ENCODE measurements at places on chromosomes 11 and 22.
A peak's percentile ranks its signal among the peaks of the same experiment; 100 is the strongest.

DNA sequence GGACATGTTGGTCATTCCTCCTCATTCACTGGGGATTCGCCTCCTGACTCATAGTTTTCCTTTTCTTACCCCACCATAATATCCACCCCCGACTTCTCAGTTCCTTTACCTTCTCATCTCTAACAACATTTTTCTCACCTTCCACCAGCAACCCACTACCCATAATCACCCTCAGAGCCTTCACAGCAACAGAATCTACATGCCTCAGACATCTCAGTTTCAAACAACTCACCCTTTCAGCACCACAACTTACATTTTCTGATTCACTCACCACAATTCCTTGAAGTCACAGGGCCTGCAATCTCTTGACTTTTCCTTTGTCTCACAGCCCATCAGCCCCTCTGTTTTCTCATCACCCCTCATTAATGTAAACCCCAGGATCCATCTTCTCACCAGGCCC, 2.3 kb upstream of the MTNR1B start:
- DNase-seq: no peak

GRCh38 chr22:35821654-35822053, 104.0 kb downstream of the APOL5 start:
- DNase-seq: no peak

DNA sequence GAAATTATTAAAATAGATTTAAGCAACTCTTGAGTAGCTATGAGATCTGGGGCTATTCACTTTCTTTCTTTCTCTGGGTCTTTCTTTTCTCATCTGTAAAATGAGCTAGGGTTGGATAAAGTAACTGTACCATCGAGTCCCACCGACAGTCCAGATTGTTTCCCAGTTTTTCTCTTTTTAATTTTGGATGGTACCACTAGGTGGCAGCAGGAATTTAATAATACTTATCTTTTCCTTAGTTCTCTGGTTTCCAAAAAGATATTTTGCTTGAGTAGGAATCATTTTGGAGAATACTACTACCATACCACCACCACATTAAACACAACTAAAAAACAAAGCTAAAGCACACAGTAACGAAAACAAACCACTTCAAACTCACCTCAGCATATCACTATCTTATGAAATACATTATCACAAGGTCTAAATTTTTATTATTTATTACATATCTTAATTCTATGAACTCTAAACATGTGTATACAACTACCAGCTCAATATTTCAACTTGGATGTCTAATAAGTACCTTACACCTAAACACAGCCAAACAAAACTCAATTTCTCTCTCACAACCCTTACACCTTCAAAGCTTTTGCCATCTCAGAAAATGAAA, 584.0 kb downstream of the KCNA4 start:
- DNase-seq: no peak

DNA sequence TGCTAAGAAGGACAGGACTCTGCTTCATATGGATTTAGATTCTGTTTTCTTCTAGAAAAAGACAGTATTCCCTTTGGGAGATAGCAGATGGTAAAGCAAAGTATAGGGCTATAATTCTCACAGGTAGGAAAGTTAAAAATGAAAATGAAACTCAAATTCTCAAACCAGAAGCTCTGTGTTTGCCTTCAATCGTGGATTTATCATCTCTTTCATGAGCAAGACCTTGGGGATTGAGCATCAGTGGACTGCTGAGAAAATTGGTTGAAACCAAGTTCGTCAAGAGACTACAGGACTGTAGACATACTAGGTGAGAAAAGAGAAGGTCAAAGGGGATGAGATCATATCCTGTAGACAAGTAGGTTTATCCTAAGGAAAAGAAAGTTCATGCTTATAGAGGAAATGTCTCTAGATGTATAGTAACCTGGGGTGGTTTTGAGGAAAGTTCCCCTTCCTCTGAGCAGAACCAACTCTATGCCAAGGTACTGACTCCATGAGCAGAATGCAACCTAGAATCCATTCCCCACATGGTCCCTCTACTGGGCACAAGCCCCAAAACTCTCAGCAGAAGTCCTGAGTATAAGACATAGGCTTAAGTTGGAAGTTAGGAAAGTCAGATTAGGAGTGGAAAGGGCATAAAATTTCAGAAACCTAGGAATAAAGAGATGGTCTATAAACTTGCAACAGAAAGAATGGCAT, 46.5 kb downstream of the SLC5A12 start:
- DNase-seq: no peak

GRCh38 chr11:67605231-67606011, 1.3 kb upstream of the NDUFV1 start:
- DNase-seq: no peak

DNA sequence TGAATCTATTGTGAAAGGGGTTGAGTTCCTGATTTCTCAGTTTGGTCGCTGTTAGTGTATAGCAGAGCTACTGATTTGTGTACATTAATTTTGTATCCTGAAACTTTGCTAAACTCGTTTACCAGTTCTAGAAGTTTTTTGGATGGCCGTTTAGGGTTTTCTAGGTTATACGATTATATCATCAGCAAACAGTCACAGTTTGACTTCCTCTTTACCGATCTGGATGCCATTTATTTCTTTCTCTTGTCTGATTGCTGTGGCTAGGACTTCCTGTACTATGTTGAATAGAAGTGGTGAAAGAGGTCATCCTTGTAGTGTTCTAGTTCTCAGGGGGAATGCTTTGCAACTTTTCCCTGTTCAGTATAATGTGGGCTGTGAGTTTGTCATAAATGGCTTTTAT, 24.6 kb upstream of the OOSP4B start:
- DNase-seq: no peak

DNA sequence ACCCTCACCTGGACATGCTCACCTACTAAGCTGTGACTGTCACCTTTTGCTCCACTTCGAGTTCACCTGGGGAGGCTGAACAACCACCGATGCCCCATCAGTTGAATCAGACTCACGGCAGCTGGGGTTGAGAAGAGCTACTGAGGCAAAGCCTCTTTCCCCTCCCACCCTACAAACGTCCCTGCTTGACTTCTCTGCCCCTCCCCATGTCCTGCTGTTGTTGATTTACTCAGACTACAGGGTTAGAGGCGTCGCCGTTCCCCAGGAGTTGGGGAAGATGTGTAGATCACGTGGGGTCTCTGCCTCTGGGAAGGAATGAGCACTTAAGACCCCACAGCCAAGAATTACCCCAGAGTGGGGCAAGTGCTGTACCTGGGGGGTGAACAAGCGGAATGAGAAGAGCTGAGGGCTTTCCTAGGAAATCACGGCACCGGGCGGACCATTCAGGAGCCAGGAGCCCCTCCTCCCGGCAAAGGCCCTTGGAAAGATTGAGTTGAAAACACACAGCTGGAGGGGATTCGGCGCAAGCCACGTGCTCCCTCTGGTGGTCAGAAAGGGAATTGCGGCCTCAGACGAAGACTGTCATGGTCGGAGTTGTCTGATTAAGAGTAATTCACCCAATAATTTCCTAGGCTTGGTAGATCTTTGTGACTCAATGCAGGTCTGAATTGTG, 7.0 kb downstream of the FXYD2 start:
- peak; percentile 48 for DNase-seq

DNA sequence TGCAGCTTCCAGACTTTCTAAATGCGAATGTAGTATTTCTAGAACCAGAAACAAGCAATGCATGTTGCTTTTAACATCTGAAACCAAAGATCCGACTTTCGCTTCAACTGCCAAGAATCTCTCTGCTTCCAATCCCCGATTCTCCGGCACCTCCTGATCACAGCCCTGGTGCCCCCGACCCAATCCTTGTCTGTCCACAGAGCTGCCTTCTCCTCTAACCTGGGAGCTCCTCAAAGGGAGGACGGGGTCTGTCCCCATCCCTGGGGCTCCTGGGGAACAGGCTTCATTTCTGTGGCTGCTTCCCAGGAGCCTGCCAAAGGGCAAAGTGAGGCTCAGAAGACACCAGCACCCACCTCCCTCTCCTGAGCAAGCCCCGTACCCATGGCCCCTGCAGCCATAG, 521 bp downstream of the ALDH3B2 start:
- no peak for DNase-seq

DNA sequence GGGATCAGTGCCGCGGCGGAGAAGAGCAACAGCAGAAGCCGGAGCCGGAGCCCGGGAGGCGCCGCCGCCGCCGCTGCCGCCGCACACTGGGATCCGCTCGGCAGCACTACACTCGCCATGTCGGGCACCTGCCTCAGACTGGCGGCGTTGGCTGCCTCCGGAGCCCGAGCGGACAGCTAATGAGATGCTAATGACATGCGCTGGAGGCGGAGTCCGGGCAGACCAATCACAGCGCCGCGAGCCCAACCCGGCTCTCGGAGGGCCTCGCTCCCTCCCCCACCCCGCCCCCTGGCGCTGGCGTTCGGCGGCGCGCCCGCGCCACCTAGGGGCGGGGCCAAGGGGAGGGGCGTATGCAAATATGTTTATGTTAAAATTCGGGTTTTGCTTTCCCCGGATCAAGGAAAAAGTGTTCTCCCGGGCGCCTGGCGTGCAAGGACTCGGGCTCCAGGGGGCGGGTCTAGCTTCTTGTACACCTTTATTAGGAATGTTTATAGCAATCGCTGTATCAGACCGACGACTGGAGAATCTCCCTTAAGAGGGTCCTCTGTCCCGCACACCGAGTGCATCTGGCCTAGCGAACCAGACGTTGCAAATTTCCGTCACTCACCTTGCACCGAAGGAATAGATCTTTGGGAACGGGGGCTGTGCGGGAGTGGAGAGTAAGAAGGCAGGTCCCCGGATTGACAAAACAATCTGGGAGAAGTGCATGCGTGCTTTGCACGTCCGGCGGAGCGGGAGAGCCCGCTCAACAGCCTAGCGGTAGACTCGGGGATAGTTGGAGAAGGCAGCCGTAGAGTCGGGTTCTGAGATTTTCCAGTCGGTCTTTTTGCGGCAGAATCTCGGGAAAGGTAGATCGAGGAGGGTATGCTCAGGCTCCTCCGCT, at the start of gene CADM1:
Gene CADM1 (minus strand): TSS at position 140 of the 883 bp plus-strand sequence.
- DNase-seq: peak; percentile 95

DNA sequence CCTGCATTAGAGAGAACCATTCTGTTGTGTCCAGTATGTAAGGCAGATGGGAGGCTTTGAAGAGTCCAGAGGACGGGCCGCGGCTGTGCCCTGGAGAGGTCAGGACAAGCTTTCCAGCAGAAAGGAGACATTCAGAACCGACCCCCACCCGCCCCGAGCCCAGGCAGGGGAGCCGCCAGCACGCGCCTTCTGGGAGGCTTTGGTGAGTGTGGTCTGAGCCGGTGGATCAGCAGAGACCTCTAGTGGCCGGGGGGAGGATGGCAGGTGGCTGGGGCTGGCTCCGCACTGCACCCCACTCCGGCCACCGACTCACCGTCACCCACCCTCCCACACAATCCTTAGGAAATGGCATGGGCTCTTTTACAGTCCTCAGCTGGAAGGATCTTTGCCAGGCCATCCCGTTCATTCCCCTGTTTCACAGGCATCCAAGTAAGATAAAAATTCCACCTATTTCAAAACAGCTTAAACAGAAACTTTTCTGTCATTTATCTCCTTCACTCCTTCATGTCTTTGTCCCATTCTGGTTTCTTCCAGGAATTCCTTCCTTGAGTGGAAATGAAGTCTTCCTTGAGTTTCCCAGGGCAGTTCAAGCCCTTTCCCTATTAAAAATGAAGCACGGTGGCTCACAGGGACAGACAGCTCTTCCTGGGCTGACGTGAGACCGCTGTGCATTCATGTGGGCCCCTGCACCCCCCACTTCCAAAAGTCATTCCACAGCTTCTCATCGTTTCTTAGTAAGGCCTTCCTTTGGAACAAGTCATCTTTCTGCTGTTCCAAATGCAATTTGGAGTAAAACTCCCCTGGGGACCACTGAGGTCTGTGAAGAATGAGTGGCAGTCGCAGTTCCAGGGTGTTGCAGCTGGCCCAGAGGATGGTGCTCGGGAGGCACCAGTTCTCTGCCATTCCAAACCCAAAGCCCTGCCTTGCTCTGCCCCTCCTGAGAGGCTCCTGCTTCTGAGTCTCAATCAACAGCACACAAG, 91.0 kb downstream of the FEZ1 start:
- DNase-seq: no peak

GRCh38 chr11:65185869-65186341, 4.2 kb downstream of the CAPN1 start:
- DNase-seq: no peak

DNA sequence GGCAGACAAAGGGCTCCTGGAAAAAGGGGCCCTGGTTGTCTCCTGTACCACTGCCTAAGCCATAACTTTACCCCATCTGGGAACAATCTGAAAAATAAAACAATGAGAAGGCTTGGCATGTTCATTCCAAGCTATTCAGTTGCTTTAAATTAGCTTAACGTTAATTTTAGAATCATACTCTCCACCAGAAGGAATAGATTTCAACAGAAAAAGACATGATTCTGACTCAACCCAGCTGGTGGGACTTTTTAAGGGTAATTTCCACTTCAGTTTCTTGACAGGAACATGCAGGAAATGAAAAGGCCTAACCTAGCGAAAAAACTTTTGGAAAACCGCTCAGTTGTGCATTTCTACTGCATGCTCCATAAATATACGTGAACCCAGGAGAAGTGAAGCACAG, 7.9 kb downstream of the SF3A1 start:
- no peak for DNase-seq

- DNase-seq: no peak
Measured at GRCh38 chr11:109034339-109034696, 369.4 kb downstream of the DDX10 start.

DNA sequence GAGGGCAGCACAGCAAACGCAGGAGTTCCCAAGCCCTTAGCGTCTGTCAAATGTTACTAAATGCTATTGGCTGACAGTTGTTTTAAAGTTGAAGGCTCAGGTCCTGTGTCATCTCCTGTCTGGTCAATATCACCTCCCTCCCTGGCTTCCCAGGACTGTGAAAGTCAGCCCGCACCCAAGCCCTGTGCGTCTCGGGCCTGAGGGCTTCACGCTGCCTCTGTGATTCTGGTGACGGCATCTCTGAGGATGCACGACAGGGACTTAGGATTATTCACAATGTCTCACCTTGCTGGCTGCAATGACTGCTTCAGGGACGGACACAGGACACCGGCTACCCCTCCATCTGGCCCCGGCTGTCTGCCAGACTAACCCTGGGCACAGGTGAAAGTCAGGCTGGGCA, 415.3 kb downstream of the CTTN start:
- DNase-seq: no peak

GRCh38 chr11:122399375-122399774, 256.1 kb upstream of the UBASH3B start:
- DNase-seq: no peak

DNA sequence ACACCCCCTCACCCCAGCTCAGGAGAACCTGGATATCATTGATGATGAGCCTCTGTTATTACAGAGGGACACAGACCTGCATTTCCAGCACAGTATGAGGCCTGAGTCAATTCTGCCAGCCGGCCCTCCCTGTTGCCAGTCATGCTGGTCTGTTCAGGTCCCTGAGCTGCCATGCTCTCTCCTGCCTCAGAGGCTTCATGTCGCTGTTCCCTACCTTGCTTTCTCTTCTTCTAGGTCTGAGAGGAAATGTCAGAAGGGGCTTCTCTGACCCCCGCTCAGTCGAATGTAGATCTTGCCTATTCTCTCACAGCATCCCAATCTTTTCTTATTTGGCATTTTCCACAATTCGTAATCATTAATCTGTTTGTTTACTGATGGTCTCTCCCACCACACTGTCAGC, 21.8 kb upstream of the ABCC8 start:
- peak; percentile 28 for DNase-seq

- DNase-seq: no peak
Measured at GRCh38 chr11:12274056-12274455, 103.3 kb upstream of the PARVA start.

Data from DMS153 (cell line).